Retina (tissue), 1 donor: ENCODE measurements at places on chromosomes 3 and 15.

GRCh38 chr15:48984811-48985352 lies 21.2 kb upstream of the SHC4 start:
- DNase-seq: no peak

- DNase-seq: no peak
Observed at GRCh38 chr3:38826001-38826400, 10.0 kb upstream of the SCN10A start.

DNA sequence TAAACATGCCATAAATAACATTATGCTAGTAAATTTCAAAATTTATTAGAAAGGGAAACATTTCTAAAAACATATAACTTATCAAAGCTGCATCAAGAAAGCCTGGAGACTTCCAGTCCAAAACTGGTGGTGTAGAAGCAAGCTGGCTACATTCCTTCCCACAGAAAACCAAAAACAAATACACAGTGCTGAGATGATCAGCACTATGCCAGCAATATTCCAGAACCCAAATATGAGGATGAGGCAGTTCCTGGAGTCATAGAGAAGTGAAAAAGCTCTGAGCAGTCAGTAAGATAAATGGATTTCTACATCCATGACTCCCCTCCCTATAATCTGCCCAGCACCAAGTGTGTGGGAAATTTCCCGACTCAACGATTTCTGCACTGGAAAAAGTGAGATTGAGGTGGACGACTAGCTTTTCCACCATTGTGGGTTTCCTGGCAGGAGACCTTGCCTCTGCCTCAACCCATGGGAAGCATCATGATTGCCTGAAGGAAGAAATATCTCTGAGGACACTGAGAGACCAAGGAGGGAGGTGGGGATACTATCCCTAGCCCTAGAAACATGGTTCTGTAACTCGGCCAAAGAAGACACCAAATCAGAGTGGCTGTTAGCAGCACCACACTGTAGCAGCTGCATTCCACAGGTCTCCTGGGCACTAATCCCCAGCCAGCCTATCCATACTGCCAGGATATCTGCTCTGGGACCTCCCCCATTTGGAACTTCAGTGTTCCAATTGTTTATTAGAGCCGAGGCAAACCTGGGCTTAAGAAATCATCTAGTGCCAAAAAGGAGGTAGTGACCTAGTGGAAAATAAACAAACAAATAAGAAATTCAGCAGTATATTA lies 11.8 kb upstream of the CLN6 start:
- no peak for DNase-seq

DNA sequence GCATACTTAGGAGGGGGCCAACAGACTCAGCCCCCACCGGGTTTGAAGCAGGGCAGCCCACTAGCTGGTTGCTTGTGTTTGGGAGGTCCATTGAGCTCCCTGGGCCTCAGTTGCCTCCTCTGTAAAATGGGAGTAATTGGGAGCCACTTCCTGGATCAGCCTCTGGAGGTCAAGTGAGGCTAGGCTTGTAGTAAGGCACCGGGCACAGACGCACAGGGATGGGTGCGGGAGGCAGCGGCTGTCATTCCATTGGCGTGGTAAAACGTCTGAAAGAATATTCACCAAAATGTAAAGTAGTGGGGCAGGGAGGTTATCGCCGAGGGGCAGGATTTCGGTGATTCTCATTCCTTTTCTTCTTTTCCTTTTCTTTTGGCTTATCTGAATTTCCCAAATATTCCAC lies 64.6 kb downstream of the TLE3 start:
- DNase-seq: no peak

- no peak for DNase-seq
Observed at GRCh38 chr3:13332158-13332557, 88.0 kb downstream of the NUP210 start.

- no peak for DNase-seq
Observed at GRCh38 chr15:73190189-73190601, 137.9 kb downstream of the NEO1 start.

DNA sequence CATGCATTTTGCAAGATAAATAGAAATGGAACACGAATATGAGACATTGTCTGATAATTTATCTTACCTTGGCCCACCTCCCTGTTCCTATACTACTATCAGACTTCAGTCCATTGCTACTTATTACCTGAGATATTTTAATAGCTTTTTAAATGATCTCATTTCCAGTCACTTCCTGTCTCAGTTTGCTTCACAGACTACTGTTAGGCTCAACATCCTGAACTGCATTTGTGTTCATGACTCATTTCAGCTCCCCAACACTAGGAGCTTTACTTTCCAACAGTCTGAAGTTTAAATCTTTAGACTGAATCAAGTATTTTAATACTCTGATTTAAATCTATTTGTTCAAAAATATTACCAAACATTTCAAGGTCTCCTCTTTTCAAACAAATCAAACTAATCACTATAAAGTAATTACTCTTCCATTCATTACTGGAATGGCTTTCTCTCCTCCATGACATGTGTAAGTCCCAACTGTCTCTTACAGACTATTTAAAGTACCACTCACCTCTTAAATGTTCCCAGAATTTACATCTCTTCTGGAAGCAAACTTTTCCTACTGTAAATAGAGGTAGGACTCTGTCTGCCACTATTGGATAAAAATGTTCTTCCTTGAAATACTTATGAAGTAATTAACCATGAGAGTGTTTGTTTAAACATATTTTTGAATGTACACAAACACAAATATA lies 1277.6 kb downstream of the ZPLD1 start:
- DNase-seq: no peak

DNA sequence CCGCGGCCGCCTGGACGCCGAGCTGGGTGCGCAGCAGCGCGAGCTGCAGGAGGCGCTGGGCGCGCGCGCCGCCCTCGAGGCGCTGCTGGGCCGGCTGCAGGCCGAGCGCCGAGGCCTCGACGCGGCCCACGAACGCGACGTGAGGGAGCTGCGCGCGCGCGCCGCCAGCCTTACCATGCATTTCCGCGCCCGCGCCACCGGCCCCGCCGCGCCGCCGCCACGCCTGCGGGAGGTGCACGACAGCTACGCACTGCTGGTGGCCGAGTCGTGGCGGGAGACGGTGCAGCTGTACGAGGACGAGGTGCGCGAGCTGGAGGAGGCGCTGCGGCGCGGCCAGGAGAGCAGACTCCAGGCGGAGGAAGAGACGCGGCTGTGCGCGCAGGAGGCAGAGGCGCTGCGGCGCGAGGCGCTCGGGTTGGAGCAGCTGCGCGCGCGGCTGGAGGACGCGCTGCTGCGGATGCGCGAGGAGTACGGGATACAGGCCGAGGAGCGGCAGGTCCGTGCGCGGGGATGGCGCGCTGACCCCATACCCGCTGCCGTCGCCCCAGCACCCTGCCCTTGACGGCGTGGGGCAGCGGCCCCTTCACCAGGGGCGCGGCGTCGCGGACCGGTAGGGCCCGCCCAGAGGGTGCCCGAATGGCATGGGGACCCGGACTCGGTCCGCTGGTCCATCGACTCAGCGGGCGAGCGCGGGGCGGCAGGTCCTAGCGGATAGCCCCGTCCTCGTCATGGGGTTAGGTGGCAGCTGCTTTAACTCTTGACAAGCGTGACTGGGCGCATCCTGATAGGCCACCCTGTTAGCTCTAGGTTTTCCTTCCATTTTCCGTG lies 848 bp downstream of the SYNM start:
- peak; percentile 88 for DNase-seq

DNA sequence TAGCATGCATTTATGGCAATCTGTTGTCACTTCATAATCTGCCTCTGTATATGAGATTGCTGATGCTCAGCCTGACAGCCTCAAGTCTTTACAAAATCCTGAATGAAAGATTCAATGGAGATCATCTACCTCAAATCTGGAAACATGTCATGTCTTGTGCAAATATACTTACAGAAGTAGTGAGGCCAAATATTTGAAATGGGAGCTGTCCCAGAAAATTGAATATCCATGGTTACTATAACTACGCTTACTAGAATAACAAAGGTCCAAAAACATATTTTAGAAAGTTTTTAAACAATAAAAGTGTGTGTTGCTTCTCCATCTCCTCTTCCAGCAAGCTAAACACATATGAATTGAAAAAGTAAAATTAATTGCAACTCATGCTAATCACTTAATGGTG lies 133.2 kb upstream of the DPH6 start:
- no peak for DNase-seq

- DNase-seq: no peak
Observed at GRCh38 chr3:146539315-146539714, 5.1 kb downstream of the PLSCR1 start.

GRCh38 chr3:43132870-43133636 lies 27.2 kb upstream of the POMGNT2 start:
- DNase-seq: peak; percentile 47

DNA sequence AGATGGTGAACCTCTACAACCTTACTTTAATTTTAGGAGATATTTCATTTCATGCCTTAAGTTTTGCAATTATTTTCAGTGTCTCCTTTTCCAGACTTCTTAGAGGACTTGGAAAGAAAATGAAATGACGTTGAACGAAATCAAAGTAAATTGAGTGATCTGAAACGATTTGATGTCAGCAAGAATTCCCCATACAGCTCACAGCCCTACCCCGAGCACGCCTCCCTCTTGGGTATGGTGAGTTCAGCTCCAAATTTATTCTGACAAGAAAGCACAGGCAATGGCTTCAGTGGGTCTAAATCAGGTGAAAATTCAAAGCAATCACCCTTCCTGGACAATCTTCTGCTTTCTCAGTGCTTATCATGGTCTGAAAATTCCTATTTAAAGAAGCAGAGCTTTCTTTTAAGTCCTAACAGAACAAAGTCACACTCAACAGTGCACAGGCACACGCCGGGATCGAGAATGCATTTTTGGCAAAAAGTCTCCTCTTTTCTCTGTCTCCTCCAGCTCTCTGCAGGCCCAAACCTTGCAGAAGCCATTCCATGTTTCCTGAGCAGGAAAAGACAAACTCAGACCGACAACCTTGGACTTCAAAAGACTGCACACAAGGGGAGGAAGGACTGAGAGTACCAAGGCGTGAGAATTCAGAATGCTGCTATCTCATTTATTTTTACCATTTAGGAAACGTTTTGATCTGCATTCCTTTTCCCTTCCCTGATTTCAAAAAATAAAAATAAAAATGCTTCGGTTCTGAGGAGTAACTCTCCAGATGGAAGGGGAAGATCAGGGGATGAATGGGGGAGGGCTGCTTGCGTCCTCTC lies 72.0 kb downstream of the CCNL1 start:
- DNase-seq: no peak

GRCh38 chr3:34102288-34102687 lies 303.9 kb downstream of the PDCD6IP start:
- DNase-seq: no peak

GRCh38 chr3:46935168-46935858 lies 41.2 kb downstream of the CCDC12 start:
- peak; percentile 36 for DNase-seq

DNA sequence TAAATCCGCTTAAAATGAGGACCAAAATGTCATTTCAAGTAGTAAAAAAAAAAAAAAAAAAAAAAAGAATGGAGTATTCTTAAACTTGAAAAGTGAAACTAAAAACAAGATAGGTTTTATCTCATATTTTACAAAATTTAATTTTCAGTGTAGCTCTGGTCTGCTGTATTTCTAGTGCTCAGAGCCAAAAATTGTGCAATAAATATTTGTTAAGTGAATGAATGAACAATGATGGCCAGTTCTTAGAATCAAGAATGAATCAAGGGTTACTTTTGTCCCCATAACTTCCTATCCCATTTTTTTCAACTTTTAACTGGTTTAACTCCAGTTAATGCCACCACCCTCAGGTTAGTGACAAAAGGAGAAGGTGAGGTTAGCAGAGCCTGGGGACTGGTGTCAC lies 214.4 kb downstream of the ABHD5 start:
- no peak for DNase-seq

GRCh38 chr3:115695090-115695489 lies 71.8 kb downstream of the GAP43 start:
- no peak for DNase-seq

- DNase-seq: no peak
Observed at GRCh38 chr3:99658274-99658673, 19.9 kb downstream of the COL8A1 start.

DNA sequence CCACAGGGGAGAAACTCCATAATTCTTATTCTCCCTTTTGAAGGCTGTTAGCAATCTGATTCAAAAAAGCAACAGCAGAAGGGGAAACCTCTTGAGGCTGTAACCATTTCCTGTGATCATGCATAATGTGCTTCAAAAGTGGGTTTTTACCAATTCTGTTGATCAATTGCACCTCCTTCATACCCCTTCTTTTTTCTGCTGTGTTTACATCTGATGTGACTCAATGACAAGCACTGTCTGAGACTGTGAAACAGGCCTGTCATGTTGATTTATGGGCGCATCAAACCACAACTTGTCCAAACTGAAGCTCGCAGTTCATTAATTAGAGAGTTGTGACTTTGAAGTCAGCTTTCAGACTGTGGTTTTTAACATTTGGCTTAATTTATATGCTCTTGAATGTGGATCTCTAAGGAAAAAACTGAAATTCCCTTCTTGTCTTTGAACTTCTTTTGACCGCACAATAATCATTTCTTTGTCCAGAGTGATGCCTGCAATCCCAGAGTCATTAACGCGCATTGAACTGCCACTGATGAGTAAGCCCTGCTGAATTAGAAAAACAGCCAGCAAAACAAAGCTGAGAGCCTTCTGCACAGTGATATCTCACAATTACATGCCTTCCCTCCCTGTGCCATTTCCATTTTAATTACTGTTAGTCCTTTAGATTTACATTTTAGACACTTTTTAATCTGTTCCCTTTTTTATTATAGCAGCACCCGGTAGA lies 532.8 kb downstream of the FOXP1 start:
- peak; percentile 71 for DNase-seq

- DNase-seq: no peak
Observed at GRCh38 chr3:100075196-100075595, 39.1 kb downstream of the FILIP1L start.

- DNase-seq: no peak
Observed at GRCh38 chr3:114308830-114309229, 15.0 kb downstream of the TIGIT start.

GRCh38 chr3:42685891-42686820 lies 819 bp downstream of the KLHL40 start:
- peak; percentile 69 for DNase-seq

DNA sequence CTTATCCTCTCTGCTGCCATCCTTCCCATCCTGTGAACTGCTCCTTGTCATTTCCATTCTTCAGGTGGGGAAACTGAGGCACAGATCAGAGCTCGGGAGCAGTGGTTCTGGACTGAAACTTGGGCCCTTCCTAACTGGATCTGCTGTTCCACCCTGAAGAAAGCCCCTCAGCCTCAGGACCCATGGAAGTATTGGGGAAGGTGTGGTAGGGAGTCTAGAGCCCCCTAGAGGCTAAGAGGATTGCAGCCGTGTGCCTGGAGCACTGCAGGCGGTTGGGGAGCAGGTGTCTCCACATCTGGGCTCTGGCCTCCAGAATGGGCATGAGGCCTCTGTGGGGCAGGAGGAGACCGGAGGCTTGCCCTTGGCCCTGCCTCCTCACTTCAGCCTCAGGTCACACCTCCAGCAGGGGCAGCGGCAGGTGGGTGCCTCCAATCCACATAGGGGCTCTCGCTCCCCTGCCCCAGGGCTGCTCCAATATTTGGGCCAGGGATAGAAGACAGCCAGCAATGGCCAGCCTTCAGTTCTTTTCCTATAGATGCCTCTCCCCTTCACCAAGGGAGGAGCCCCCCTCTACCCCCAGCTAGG lies 28.1 kb downstream of the DNAJB8 start:
- DNase-seq: no peak

- no peak for DNase-seq
Observed at GRCh38 chr15:76100361-76100760, 40.6 kb downstream of the TMEM266 start.

GRCh38 chr3:98567666-98568270 lies 25.6 kb downstream of the CPOX start:
- DNase-seq: no peak
